Effector memory CD4-positive, alpha-beta T cell (primary cell): ENCODE measurements at places on chromosomes 12 and 14.
A peak's percentile ranks its signal among the peaks of the same experiment; 100 is the strongest.

- DNase-seq = no peak
Observed at GRCh38 chr14:73287071-73287470, 49.8 kb downstream of the PAPLN start.

DNA sequence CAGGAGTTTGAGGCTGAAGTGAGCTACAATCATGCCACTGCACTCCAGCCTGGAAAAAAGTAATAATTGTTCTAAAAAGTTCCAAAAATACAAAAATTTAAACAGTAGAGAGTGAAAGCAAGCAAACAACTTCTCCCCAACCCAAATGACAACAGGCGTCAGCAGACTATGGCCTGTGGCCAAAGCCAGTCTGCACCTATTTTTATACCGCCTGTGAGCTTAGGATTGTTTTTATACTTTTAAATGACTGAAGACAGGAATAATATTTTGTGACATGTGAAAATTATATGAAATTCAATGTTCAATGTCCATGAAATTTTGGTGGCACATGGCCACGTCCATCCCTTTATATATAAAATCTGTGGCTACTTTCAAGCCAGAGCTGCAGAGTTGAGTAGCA, 48.2 kb upstream of the TMCC3 start:
- DNase-seq = no peak

DNA sequence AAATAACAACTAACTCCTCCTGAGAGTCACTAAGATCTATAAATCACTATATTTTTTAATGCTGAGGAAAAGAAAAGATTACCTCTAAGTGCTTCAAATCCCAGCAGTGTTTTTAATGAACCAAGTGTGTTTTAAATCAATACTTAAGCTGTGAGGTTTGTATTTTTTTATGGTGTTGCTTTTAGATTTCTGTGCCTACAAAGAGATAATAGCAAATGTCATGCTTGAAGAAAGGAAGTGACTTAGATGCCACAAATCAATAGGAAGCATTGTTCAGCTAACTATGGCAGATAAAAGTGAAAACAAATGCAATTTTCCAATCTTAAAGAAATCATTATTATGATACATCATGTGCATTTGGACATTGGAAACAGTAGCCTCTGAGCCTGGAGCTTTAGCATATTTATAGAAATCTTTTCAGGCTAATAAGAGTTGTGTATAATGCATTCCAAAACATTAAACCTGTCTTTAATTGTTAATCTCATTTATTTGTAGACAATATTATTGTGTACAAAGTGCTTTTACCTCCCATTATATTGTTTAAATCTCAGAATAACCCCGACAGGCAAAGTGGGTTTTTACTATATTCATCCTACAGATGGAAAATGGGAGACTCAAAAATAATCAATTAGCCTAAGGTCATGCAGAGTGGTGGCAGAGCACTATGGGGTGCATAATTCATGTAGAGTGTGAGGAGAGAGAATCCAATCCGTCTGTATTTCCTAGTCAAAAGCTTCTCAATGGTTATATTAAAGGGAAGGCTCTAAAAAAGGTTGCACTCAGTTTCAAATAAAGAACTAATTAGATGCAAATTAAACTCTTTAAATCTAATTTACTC, 486.2 kb downstream of the NAV3 start:
- no peak for DNase-seq

GRCh38 chr14:24369463-24369862, 1.5 kb downstream of the NFATC4 start:
- no peak for DNase-seq

GRCh38 chr12:56461235-56462159, 6.9 kb upstream of the SPRYD4 start:
- DNase-seq = no peak

DNA sequence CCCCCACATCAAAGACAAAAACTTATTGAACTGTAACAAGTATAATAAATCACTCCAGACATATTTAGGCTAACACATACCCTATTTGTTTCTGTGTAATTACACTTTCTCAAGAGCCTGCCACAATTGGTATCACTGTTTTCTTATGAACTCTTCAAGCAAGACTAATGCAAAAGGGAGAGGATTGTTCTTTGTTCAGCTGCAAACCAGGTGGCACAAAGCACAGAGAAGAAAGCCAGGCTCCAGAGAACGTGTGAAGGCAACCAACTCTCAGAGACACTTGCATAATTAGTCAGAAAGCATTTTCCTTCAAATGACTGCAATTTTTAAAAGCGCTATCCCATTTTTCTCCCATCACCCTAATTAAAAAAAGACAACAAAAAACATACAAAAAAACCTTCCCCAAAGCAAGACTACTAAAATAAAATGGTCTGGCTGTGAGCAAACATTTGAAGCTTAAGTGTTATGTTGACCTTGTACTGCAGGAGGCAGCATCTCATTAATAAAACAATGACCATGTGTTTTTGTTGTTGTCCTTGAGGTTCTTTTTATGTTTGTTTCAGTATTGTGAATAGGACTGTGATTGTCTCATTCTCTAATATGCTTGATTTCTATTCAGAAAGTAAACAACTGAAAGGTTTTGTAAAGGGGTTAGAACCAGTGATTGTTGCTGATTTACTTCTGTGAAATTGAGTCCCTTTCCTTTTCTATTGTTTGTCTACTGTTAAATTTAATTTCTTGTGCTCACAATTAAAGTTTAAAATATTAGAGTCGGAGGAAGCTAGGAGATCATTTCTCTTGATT, 452.7 kb upstream of the PDE3A start:
- DNase-seq = no peak

GRCh38 chr12:59650588-59651228, 54.9 kb downstream of the SLC16A7 start:
- no peak for DNase-seq

- DNase-seq = no peak
Observed at GRCh38 chr12:53495903-53496751, 3.1 kb downstream of the MAP3K12 start.

GRCh38 chr14:33534632-33535031, 416.2 kb downstream of the EGLN3 start:
- DNase-seq = no peak

DNA sequence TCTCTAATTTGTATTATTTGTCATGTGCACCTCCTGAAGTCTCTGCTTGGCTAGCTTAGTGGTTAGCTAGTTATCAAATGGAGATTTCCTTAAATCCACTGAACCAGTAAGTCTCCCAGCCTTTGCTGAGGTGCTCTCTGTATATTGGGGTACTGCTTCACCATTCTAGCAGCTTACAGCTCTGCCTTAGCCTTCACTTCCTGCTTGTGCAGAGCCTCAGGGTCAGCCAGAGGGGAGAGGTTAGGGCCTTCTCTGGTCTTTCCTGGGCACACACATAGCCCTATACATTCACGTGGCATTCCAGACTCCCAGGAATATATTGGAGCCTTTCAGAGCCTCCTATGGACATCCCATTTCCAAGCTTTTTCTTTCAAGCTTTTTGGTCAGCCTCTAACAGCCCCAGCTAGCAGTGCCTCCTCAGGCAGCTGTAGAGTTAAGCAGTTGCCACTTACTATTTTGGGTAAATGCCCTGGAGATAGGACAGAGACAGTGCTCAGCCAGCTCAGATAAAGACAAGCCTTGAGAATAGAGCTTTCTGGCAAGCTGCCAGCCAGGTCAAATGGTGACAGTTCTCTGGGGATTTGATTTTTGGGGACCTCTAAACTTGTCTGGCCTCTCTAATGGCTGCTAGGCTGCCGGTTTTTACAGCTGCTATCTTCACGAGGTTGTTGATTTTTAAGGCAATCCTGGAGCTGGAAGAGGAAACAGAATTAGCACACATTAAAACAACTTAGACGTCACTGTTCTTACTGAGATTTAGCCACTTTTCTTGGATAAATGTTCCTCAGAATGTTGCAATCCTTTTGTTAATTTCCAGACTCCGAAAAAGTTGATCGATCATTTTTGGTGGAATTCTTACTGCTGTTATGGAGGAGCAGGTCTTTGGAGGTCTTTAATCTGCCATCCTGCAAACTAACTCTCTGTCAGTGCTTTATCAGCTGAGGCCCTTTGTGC, 32.9 kb downstream of the FBXW8 start:
- DNase-seq = no peak

GRCh38 chr12:57899010-57899662, 42.2 kb upstream of the ATP23 start:
- DNase-seq = peak; percentile 80

- DNase-seq = no peak
Observed at GRCh38 chr14:94066089-94066676, 14.8 kb downstream of the DDX24 start.

DNA sequence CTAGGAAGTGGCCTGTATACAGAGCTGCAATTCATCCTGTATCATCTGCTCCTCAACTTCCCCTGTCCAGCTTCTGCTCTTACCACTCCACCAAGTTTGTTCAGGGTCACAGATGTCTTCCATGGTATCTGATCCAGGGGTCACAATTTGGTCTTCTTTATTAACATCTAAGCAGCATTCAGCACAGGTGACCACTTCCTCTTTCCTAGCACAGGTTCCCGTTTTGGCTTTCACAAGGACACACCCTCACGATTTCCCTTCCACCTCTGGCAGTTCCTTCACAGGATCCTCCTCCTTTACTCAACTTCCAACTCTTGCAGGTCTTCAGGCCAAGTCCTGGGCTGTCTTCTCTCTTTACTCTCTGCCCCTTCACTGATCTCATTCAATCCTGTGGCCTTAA, 93.6 kb downstream of the TTC7B start:
- no peak for DNase-seq

DNA sequence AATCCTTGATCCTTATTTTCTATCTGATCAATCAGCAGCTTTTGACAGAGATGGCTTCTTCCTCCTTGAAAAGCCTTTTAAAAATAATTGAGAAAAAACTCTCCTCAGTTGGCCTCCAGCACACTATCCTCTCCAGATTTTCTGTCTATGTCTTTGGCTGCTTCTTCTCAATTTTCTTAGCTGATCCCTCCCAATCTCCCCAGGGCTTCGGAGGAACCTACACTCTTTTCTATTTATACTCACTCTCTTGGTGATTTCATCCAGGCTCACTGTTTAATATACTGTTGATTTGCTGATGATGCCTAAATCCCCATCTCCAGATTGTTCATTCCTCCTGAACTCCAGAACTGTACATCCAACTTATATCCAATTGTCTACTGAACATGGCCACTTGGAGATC, 54.8 kb downstream of the RDH12 start:
- no peak for DNase-seq

DNA sequence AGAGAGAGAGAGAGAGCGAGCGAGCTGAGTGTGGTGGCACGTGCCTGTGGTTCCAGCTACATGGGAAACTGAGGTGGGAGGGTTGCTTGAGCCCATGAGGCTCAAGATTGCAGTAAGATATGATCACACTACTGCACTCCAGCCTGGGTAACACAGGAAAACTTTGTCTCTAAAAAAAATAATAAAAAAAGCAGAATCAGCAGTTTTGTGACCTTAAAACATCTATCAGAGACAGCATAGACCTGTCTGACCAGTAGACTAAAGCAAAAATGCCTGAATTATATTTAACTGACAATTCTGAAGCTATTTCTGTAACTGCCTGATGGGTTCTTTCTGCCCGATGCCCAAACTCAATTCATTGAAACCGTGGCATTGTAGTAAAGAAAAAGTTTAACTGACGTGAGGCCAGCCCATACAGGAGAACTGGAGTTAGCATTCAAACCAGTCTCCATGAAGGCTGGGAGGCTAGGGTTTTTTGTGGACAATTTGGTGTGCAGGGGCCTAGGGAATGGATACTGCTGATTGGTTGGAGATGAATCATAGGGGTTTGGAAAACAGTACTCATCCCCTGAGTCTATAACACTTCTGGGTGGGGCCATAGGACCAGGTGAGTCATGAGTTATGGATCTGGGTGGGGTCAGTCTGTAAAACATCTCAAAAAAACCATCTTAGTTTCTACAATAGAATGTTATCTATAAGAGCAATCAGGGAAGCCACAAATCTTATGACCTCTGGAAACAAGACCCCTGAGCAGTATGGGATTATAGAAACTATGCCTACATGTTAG, 8.0 kb upstream of the RASSF8 start:
- DNase-seq = no peak

GRCh38 chr12:119672194-119672593, 4.3 kb downstream of the PRKAB1 start:
- no peak for DNase-seq

DNA sequence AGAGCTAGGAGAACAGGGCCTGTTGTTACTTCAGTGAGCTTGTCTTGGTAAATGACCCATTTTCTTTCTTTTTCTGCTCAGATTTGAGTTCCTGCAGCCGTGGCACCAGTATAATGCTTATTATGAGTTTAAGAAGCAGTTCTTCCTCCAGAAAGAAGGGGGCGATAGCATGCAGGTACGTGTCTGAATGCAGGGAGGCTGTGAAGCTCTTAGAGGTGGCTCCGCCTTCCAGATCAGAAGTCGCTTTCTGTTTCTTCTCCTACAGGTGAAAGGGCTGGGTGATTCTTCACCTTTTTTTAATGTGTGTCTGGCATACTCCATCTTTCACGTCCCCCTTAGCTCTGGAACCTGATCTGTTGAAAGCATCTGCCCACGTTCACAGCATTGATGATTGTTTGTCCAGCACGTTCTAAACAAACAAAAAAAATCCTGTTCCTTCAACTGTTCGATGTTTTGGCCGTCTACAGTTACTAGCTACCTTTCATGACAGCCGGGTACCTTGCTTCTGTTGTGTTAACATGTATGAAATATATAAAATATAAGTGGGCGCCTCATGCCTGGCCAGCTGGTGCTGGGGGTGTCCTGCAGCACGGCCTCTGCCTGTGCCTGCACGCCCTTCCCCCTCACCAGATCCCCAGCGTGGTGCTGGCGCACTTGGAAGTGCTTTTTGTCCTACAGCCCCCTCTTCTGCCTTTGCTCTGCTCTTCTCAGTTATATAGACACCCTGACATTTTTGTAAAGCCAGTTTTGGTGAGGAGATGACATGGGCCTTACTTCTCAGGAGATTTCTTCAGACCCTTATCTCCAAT, 44.6 kb downstream of the SFSWAP start:
- DNase-seq = no peak

GRCh38 chr12:47950856-47951468, 12.4 kb upstream of the TMEM106C start:
- no peak for DNase-seq

DNA sequence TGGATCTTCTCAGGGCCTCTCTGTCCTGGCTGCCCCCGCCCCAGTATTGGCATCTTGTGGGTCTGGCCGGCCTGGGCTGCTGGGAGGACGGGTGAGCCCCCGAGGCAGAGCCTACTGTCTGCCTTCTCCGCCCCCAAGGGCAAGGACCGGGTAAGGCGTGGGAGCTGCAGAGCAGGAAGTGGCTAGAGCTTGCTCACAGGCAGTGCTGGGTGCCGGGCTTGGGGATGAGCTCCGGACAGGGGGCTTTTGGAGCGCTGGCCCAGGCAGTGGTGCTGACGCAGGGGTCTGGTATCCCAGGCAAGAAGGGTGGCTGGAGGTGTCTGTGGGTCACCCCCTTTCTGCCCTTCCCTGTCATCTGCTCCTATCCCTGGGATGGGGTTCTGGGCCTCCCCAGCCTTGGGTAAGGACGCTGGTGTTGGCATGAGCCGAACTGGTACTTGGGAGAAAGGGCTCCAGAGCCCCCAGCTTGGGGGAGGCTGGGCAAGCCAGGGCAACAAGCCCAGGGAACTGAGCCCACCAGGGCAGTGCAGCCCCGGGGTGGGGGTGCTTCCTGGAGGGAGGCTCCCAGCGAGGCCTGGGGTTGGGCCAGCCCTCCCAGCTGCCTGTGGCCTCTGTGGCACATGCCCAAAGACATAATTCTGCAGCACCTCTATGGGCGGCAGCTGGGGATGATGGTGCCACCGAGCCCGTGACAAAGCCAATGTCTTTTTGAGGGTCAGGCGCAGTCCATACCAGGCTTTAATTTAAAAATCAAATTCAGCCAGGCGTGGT, 126.3 kb downstream of the KIF26A start:
- no peak for DNase-seq

- DNase-seq = no peak
Observed at GRCh38 chr14:69500736-69501135, 16.2 kb downstream of the PLEKHD1 start.

- DNase-seq = no peak
Observed at GRCh38 chr14:55221186-55221585, 29.8 kb upstream of the DLGAP5 start.

GRCh38 chr12:64946132-64946829, 121.8 kb downstream of the TBC1D30 start:
- DNase-seq = no peak
